ENCODE measurements at places on chromosomes 11 and 22.

GRCh38 chr11:67732045-67732787, 57.8 kb upstream of the ALDH3B2 start:
- DNase-seq: no peak

DNA sequence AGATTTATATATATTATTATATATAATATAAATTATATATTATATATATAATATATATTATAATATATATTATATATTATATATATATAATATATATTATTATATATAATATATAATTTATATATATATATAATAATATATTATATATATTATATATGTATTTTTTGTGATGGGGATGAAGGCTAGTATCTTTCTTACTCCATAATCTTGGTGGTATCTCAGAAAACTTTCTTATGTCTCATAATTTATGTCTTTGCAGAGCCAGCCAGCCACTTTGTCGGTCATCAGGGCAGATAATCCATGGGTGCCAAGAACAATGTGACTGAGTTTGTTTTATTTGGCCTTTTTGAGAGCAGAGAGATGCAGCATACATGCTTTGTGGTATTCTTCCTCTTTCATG, at the start of gene OR4S1:
Gene OR4S1 (plus strand): TSS at position 301 of the 400 bp plus-strand sequence. CDS start 0 bp downstream, at position 301.
- DNase-seq: no peak

DNA sequence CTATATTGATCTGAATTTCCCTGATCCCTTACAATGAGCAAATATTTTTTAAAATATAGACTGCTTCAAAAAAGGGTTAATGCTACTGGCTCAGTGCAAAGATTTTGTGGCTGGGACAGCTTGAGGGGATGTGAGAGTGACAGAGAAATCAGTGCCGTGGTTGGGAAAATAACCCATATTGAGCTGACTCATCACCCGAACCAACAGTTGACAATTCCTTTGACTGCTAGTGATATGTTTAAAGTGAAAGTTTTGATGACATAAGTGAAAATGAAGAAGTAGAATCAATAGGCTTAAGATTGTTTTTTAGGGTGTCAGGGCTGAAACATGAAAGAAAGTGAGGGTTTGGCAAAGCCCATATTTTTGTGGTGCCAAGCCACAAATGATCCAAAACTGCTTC, 257.1 kb upstream of the TENM4 start:
- DNase-seq: no peak

- DNase-seq: no peak
These were observed 78.1 kb upstream of the PRR5 start for GRCh38 chr22:44623771-44624510.

DNA sequence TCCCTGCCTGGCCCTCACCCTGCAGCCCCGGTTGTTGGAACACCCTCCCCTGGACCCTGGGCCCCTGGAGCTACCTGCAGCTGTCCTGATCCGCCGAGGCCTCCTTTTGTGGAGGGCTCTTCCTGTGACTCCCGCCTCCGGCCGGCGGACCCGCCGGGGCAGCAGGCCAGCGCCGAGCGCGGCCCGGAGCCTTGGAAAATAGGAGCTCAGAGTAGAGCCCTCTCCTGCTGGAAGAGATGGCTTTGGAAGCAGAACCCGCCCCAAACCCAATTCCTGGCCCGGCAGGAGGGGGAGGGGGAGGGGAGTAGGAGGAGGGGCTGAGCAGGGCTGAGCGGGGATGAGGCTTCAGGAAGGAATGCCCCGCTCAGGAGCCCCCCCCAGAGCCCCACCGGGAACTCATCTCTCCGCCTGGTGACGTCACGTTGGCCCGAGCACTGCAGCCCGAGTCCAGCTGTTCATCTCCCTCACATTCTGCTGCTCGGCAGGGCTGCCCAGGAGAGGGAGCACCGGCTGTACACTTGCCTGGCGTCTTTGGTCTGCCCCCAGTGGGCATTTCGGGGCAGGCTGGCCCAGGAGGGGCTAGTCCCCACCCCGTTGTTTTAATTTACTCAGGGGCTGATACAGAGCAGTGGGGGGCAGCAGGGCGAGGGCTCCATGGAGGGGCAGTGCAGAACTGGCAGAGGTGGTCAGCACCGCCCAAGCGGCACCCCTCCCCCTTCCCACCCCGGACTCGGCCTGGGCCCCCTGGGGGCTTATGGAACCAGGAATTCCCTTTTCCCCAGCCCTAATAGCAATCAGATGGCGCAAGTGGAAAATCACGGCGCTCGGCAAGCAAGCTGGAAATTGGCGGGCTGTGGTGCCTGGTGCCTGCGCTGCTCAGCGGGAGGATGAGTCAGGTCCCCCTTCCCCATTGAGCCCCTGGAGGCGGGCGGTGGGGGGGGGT, at the start of gene MRGPRF:
Gene MRGPRF (minus strand): TSS at position 238 of the 943 bp plus-strand sequence. CDS start 3,345 bp downstream, outside the sequence.
- DNase-seq: peak; percentile 94

- peak; percentile 3 for DNase-seq
These were observed 27.9 kb upstream of the SLC36A4 start for GRCh38 chr11:93225662-93226061.

DNA sequence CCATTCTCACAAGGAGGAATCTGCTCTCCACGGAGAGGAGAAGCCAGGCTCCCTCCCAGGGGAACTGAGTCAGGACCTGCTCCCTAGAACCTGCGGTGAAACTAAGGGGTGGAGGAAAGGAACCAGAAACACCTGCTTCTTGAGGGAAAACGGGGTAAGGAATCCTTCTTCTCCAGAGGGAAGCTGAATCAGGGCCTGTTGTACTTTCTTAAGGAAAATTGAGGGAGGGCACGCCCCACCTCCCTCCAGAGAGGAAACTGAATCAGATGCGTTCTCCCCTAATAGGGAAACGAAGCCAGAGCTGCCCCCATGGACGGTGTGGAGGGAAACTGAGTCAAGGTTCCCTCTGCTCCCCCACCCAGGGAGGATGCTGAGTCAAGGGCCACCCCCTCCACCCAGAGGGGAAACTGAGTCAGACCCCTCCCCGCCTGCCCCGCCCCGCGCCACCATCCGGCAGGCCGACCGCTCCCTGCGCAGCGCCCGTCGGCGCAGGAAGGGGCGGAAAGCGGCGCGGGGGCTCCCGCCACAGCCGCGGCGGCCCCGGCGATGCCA, 393 bp downstream of the RELA start:
- no peak for DNase-seq

GRCh38 chr22:17152971-17153370, 6.1 kb downstream of the HDHD5 start:
- no peak for DNase-seq
